Aorta (tissue), 5 donors: ENCODE measurements at places on chromosomes 16 and 17. TPM values are rescaled to one million over a fixed set of nuclear protein-coding genes. Genes with fewer than 3 reads are reported as not detected.

DNA sequence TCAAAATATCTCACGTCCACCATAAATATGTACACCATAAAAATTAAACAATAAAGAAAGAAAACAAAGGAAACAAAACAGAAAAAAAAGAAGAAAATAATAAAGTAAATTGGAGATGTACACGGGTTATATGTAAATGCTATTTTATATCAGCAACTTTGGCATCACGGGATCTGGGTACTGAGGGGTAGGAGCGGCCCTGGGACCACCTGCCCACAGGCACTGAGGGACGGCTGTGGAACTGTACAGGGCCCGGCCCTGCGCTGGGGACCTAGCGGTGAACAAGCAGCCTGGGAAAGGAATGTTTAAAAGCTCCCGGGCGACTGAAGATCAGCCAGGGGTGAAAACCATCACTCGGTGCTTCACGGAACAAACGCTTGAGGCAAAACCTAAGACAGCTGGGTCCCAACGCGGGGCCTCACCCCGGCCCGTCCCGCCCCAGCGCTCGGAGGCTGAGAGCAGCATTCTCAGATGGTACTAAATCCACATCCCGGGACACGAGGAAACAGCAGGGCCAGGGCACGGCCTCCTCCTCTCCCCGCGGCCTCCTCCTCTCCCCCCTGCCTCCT, 31.2 kb downstream of the NXN start:
- no peak overlapping the region for H3K4me3 ChIP-seq
- H3K27me3 ChIP-seq: no peaks in the 10 kb centered on the region
- no peaks in the 10 kb centered on the region for H3K36me3 ChIP-seq
- peak; percentile 62 for DNase-seq
- no peak overlapping the region for H3K27ac ChIP-seq

DNA sequence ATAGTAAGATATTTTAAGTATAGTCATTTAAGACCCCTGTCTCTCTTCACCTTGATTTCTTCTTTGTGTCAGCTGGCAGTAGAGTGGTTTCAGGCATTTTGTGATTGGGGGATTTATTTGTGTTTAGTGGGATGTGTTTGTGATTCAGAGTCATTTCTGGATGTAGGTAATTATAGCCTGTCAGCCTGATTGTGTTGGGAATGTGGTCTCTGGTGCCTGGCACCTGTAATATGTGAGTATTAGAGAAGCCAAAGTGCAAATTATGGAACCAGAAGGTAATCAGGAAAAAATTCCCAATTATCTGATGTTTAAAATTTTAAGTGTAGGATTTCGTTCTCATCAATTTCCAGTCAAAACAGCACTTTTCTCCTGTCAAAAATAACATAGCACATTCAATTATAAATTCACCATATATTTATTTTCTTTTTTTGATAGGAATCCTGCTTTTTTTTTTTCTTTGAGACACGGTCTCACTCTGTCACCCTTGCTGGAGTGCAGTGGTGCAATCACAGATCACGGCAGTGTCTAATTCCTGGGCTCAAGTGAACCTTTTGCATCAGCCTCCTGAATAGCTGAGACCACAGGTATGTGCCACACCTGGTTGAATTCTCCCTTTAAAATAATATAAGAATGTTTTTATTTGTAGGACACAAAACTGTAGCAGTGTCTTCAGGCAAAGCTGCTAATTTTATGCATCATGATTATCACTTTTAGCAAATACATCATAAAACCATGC, 42.7 kb downstream of the ATF7IP2 start:
- no peaks in the 10 kb centered on the region for H3K4me1 ChIP-seq
- no peak overlapping the region for H3K27ac ChIP-seq
- H3K27me3 ChIP-seq: no peaks in the 10 kb centered on the region
- no peak for DNase-seq
- H3K36me3 ChIP-seq: peaks cover 1% of the 10 kb centered on the region

DNA sequence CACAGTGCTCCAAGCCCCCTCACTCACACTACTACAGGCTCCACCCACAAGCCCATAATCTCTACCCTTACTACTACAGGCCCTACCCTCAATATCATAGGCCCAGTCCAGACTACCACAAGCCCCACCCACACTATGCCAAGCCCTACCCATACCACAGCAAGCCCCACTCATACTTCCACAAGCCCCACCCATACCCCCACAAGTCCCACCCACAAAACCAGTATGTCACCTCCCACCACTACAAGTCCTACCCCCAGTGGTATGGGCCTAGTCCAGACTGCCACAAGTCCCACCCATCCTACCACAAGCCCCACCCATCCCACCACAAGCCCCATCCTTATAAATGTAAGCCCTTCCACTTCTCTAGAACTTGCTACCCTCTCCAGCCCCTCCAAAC, 13.8 kb downstream of the RIPOR1 start:
- peak; percentile 75 for DNase-seq
- no peak overlapping the region for H3K27ac ChIP-seq
- no peaks in the 10 kb centered on the region for H3K4me1 ChIP-seq
- H3K27me3 ChIP-seq: no peaks in the 10 kb centered on the region

- H3K27ac ChIP-seq: peak overlapping the region; percentile 73
- no peaks in the 10 kb centered on the region for H3K27me3 ChIP-seq
- H3K4me3 ChIP-seq: no peak overlapping the region
Observed at GRCh38 chr17:62819511-62820221, 11.6 kb upstream of the MARCHF10 start.

DNA sequence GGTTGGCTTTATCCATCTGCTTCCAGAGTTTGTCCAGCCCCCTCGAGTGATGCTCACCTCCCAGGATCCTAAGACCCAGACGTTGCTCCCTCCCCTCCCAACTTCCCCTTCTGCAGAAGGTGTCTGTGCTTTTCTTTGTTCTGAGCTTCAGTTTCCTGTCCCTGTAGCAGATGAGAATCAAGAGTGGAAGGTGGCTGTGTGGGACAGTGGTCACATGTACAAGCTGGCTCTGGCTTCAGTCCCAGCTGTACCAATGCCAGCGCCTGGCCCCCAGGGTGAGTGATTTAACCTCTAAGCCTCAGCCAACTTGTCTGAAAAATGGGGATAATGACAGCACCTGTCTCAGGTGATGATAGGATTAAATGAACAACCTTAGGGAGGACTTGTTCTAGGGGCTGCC, 7.7 kb downstream of the PRR15L start:
- H3K4me3 ChIP-seq: no peak overlapping the region
- no peaks in the 10 kb centered on the region for H3K27me3 ChIP-seq
- no peak for DNase-seq
- H3K4me1 ChIP-seq: no peaks in the 10 kb centered on the region
- no peaks in the 10 kb centered on the region for H3K36me3 ChIP-seq
- H3K27ac ChIP-seq: no peak overlapping the region

DNA sequence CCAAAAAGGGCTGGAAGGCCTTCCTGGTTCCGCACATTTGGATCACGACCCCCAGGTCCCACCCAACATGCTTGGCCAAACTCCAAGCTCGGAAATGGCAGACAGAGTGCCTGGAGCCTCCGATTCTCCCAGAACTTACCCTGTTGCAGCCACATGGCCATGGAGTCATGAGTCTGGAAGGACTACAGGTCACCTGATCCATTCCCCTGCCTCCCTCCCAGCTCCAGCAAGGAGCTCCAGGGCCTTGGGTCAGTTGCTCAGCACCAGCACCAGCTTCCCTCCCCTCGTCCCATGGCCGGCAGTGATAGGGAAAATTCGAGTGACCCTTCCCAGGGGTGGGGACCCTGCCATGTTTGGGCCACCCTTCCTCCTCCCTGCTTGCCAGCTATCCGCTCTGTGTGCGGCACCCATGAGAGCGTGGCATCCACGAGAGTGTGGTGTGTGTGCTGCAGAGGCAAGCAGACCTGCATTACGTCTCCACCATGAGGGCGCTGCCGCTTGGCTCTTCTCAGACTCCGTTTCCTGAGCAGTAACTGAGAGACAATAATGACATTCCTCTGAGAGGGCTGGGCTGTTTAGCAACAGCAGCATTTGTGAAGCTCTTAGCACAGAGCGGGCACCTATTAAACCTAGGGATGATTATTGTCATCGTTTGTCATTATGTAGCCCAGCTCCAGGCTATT, 21.3 kb upstream of the RPL38 start:
- H3K36me3 ChIP-seq: no peaks in the 10 kb centered on the region
- H3K27me3 ChIP-seq: no peaks in the 10 kb centered on the region
- no peak overlapping the region for H3K27ac ChIP-seq
- H3K4me3 ChIP-seq: no peak overlapping the region

- no peaks in the 10 kb centered on the region for H3K27me3 ChIP-seq
- H3K27ac ChIP-seq: no peak overlapping the region
- H3K4me1 ChIP-seq: no peaks in the 10 kb centered on the region
Observed at GRCh38 chr17:73749337-73749823, 105.1 kb upstream of the SDK2 start.

GRCh38 chr17:55263569-55264277, 1.0 kb upstream of the HLF start:
- DNase-seq: no peak
- H3K27me3 ChIP-seq: no peaks in the 10 kb centered on the region
- H3K27ac ChIP-seq: no peak overlapping the region
- peak overlapping the region; percentile 13 for H3K4me3 ChIP-seq
- H3K36me3 ChIP-seq: no peaks in the 10 kb centered on the region

- H3K4me3 ChIP-seq: no peak overlapping the region
Observed at GRCh38 chr16:87963400-87963799, 12.2 kb downstream of the BANP start.

The DUS2 gene
- 5.4 TPM for total RNA-seq

The RNF222 gene
- not detected for total RNA-seq

The GRIN2A gene
- total RNA-seq: 3.3 TPM

The CTRL gene
- 0.90 TPM for total RNA-seq

The NATD1 gene
- 13.4 TPM for total RNA-seq
